ENCODE measurements at places on chromosomes 11 and 22.

DNA sequence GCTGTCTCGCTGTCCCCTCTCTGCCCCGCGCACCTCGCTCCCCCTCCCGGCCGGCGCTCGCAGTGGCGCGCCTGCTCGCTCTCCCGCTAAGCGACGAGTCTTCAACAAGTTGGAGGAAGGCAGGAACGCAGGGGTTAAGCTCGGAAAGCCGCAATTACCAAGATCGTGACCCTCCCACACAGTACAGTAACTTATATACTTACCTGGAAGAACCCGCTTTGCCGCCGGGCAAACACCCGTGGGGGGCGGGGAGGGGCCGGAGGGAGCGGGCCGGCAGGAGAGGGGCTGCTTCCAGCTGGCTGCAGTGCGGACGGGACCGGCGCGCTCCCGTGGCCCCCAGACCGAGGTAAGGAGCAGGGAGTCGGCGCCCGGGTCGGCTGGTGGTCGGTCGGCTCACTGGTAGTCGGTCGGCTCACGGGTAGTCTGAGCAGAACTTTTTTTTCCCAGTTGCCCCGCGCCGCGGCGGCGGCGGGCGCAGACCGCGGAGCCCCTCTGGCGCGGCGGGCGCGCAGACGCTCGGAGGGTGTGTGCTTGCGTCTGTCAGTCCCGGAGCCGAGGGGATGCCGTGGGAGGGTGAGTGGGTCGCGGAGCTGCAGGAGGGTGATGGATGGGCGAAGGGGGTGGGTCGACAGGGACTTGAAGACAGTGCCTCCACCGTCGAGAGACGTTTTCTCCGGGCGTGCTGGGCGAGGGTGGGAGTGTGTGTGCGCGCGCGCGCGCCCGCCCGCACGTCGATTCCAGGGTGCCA lies 101.2 kb upstream of the HSD17B12 start:
- no peak for DNase-seq

- no peak for DNase-seq
Observed at GRCh38 chr11:2314525-2315394, 12.9 kb downstream of the TSPAN32 start.

GRCh38 chr11:122334546-122335339 lies 218.7 kb upstream of the BLID start:
- DNase-seq = no peak

DNA sequence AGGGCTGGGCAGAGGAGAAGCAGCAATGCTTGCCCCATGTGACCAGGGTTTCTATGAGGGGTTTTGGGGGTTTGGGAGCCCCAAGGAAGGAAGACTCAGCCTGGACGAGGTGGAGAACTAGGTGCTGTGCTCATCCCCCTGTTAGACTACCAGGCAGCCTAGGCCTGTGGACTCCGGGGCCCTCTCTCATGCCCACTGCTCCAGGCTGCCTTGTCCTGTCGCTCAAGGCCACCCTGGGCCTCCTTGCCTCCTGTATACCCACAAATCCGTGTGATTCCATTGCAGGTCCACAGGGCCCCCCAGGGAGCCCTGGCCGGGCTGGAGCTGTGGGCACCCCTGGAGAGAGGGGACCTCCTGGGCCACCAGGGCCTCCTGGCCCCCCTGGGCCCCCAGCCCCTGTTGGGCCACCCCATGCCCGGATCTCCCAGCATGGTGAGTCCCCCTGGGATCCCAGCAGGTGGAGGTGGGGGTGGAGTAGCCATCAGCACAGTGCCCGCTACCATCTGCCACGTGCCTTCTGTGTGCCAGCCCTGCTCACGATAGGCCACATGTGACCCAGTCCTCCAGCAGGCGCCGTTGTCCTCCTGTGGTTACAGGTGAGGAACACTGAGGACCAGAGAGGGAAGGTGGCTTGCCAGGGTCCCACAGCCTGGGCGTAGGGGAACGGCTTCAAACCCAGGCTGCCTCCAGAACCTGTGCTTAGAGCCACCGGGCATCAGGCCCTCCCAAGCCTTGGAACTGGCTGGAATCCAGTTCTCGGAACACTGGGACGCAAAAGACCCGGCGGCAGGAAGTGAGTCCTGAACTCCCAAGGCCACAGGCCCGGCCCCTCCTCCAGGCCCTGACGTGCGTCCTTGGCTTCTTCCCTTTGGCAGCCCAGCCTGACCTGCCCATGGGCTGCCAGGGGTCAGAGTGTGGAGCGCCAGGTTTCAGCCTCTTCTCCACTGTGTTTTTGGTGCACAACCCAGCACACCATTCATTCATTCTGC lies 26.6 kb downstream of the EMID1 start:
- DNase-seq = peak; percentile 79

GRCh38 chr11:94946812-94947211 lies 26.5 kb downstream of the CWC15 start:
- DNase-seq = no peak

GRCh38 chr22:25656724-25657123 lies 85.3 kb upstream of the MYO18B start:
- no peak for DNase-seq

- DNase-seq = no peak
Observed at GRCh38 chr11:50098186-50098725, 65.6 kb downstream of the OR4C45 start.

DNA sequence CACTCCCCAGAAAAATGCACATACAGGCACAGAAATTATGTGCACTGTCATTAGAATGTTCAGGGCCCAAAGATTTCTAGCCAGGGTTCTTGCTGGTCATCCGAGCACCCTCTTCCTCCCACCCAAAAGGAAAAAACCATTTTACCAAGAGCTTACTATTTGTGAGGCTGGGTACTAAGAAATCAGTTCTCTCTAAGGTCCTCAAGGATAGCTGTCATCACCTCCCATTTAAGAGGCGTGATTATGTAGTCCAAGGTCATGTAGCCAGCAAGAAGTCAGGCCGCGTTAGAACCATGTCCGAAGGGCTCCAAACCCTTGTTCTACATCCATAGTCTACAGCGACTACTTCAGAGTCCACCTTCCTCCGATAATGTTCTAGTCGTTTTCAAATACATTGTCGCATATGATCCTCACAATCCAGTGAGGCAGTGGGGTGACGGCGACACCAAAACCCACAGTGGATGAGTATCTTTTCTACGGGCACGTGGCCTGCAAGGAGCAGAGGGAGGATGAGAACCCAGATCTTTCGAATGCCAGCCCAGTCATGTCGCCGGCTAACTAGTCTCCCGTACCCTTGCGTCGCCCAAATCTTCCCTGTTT lies 634 bp downstream of the TIMM8B start:
- no peak for DNase-seq

GRCh38 chr11:1382831-1383607 lies 6.7 kb upstream of the BRSK2 start:
- DNase-seq = peak; percentile 22

- DNase-seq = no peak
Observed at GRCh38 chr11:95239871-95240649, 9.1 kb upstream of the SESN3 start.

- DNase-seq = peak; percentile 25
Observed at GRCh38 chr11:13152736-13153541, 124.7 kb upstream of the BMAL1 start.
